RPMI7951 (cell line): ENCODE measurements at places on chromosomes 5 and 9. TPM values are rescaled to one million over a fixed set of nuclear protein-coding genes. Genes with fewer than 3 reads are reported as not detected.
A peak's percentile ranks its signal among the peaks of the same experiment; 100 is the strongest.

Gene GARNL3
- total RNA-seq, result 2.5 and 3.2 TPM in 2 replicates

Gene KCTD16
- total RNA-seq, result under 0.01 and 0.12 TPM in 2 replicates

Gene ADAM19
- total RNA-seq, result 15.6 and 24.2 TPM in 2 replicates

Gene SHC3
- total RNA-seq, result 1.7 and 2.1 TPM in 2 replicates

Gene FGD3
- not detected in 2 replicates for total RNA-seq

Gene EIF4E1B
- not detected in 2 replicates for total RNA-seq

Gene SH3GL2
- not detected in 2 replicates for total RNA-seq

Gene PTPRD
- total RNA-seq, result 0.49 and 0.84 TPM in 2 replicates

Gene SV2C
- total RNA-seq, result under 0.01 TPM in 1 of 2 replicates, not detected in the other

Gene GABRB2
- total RNA-seq, result not detected in 2 replicates

Gene DEPDC1B
- total RNA-seq, result 24.0 and 28.5 TPM in 2 replicates

Gene SNCAIP
- not detected in 2 replicates for total RNA-seq

- no peak for DNase-seq
Observed at GRCh38 chr5:601771-602465, 10.2 kb upstream of the CEP72 start.

- peak; percentile 62 for DNase-seq
Observed at GRCh38 chr5:96875791-96876291, 459 bp upstream of the ERAP2 start.

DNA sequence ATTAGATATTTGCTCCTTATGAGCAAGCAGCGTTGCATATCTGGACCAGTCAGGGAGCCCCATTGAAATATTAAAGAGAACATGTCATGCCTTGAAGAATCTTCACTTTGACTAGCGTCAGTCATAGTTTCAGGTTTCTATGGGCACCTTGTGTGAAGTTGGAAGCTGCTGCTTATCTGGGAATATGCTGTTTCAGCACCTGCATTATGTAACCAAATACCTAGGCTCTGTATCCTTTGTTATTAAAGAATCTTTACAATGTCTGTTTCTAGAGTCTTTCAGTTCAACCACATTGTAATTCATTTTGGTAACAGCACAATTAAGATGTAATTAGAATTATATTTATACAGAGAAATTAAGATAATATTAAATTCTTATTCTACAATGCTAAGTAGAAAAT lies 818.8 kb upstream of the TYRP1 start:
- no peak for DNase-seq

DNA sequence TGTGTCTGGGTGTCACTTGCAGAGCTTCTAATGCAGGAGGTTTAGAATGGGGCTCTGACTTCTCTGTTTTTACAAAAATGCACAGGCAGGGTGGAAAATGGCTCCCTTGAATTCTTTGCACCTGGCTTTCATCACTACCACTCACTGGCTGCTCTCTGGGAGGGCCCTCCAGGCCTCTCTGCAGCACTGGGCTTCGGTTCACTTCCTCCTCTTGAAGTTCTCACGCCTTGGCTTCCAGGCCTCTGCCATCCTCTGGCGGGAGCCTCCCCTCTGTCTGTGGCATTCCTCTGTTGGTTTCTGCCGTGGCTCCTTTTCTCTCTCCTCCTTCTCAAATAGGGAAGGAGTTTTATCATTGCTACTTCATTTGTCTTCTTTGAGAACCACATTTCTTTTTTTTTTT lies 2.8 kb upstream of the PRLR start:
- no peak for DNase-seq

GRCh38 chr9:15576350-15577050 lies 23.7 kb downstream of the CCDC171 start:
- DNase-seq, result no peak

- DNase-seq, result no peak
Observed at GRCh38 chr5:159971038-159971437, 37.9 kb upstream of the TTC1 start.

DNA sequence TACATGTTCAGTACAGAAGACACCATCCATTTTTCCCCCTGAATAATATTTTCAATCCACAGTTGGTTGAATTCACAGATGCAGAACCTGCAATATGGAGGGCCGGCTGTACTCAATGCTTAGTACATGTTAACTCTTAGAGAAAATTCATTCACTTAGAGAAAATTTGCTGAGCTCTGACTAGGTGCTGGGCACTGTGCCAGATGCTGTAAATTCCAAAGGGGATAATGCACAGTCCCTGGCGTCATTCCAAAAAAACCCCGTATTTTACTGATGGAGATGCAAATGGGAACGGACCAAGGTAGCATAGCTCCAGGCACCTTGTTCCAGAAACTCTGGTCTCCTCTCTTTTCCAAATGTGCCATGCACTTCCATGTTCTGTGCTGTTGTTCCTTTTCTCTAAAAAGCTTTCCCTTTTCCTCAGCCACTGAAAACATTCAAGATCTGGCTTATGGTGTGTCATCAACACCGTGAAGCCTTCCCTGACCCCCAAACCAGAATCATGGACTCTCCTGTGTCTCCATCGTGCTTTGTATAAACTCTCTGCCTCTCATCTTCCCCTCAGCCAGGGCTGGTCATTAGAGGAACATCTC lies 55.7 kb upstream of the COL15A1 start:
- DNase-seq, result peak; percentile 75

DNA sequence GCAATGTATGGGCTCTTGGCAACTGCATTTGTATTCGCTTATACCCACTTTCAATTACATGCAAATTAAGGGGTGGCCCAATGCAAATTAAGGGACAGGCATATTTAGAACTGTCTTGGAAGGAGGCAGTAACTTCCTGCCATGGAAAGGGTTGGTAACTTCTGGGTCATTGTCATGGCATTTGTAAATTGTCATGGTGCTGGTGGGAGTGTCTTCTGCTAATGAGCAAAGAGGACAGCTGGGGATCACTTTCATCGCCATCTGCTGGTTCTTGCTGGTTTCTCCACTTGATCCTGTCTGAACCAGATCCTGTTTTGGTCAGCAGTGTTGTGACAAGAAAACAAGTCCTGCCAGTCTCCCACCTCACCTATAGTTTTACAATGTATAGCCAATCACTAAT lies 23.3 kb upstream of the UGT3A2 start:
- peak; percentile 53 for DNase-seq

DNA sequence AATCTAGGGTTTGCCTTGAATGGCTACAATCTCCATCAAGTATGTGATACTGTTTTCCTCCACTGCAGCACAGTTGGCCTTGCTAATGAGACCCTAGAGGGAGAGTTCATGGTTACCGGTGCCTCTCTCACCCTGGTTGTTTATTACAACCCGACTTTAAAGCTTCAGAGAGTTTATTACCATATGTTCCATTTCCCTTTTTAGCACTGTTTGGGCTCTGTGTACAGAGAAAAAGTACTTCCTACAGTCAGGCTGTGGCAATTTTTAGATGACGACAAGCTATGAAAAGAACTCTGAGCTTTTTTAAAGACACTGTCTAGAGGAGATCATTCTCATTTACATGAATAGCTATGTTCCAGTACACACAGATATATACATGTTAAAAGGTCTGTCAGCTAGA lies 48.8 kb upstream of the PLCXD3 start:
- DNase-seq, result no peak

DNA sequence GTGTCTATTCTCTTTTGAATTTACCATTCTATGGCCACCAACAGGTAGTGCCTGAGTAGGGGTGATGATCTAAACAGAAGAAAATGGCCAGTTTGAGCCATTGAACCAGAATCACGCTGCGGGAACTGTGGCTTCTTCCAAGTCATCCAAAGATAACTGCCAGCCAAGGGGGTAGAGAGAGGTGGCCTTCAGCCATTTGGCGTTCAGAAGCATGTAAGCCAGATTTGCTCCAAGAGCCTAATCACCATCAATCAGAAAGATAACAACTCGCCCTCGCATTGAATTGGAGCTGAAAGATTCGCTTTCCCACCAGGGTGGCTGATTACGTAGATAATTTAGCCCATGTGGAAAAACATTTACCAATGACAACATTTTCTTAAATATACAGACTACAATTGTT lies 1302.7 kb upstream of the DMAC1 start:
- no peak for DNase-seq

DNA sequence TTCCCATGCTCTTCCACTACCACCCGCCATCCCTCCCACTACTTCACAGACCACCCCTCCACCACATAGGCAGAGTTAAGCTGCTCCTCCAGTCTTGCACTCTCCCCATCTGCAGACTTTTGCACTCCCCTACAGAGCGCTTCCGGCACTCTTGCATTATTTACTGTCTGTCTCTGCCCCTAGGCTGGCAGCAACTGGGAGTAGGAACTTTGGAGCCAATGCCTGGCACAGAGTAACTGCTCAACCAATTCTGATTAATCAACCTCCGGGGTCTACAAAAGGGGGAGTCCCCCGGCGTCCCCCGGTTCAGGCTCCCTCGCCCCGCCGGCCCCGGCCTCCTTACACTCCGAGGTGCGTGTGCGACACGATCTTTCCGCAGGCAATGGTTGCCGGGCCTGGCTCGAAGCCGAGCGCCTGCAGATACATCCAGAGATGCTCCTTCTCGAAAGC lies 498 bp downstream of the HAUS6 start:
- peak; percentile 42 for DNase-seq

DNA sequence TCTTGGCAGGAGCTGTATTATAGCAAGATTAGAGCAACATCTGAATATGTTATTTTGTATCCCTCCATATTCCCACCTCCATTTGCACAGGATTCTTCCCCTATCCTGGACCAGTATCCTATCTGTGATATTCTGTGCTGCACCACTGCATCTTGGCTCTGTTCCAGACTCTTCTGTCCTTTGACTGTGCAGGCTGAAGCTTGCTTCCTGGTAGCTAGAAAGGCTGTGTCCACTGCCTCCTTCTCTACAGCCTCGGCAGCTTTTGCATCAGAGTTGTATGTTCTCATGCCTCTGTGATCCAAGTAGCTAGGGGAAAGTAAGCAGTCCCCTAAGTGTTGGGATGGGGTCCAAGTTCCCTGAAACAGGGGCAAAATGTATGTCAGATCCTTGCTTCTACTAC lies 104.1 kb downstream of the GAS1 start:
- no peak for DNase-seq

DNA sequence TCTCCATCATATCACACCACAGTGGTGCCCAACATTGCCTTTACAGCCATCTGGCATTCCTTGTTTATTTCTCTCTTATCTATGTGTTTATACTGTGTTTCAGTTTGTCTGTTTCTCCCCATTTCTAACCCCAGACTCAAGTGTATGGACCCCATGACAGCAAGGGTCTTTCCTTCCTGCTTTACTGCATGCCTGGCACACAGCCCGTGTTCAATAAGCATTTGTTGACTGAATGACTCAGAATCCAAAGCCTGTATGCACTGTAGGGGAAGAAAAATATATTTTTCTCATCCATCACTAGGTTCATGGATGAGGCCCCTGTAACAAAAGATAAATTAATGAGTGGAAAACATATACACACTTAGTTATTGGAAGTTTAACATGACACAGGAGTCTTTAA lies 190.8 kb upstream of the SEMA6A start:
- no peak for DNase-seq

- no peak for DNase-seq
Observed at GRCh38 chr5:115621365-115621900, 4.4 kb downstream of the TMED7 start.

DNA sequence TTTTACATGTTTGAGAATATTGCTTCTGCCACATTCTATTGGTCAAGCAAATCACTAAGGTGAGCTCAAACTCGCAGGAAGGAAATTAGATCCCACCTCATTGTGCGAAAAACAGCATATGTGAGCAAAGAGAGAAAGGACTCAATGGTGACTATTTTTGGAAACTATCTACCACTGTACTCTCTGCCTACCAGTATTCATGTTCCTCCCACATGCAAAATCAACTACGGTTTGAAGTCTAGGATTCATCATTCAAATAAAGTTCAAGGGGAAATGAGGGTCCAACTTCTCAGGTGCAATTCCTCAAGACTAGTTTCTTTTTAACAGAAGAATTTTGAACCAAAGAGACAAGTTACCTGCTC lies 60.6 kb downstream of the FAM174A start:
- no peak for DNase-seq

- no peak for DNase-seq
Observed at GRCh38 chr9:70455993-70456704, 41.7 kb upstream of the KLF9 start.

GRCh38 chr5:94260096-94260495 lies 358.3 kb downstream of the KIAA0825 start:
- no peak for DNase-seq

GRCh38 chr5:174572591-174572990 lies 151.8 kb upstream of the MSX2 start:
- DNase-seq, result peak; percentile 71

DNA sequence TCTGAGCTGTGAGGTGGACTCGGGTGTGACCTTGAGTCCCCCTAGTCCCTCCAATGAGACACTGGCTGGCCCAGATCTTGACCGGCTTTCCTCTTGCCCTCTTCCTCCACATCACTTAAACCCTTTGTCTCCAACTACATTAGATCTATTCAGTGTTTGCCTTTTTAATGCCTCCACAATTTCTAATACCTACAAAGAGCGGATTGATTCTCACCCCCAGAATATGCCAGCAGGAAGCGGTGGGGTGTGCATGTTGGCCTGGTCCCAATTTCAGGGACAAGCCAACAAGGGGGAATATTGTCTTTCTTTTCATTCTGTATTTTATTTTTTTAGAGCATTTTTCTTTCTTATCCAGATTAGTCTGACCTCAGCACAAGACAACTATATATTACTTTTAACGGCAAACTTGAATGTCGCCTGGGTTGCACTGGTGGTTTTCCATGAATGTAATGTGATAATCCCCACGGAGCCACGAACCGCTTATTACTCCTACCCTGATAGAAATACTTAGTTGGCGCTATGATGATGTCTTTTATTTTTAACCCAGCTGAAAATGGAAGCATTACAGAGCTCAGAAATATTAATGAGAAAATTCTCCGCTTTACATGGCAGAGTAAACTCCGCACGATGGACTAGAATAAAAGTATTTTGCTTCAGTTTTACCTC lies 68.5 kb upstream of the MYO10 start:
- peak; percentile 40 for DNase-seq

- DNase-seq, result peak; percentile 96
Observed at GRCh38 chr9:107707915-107708441, 218.4 kb upstream of the KLF4 start.

DNA sequence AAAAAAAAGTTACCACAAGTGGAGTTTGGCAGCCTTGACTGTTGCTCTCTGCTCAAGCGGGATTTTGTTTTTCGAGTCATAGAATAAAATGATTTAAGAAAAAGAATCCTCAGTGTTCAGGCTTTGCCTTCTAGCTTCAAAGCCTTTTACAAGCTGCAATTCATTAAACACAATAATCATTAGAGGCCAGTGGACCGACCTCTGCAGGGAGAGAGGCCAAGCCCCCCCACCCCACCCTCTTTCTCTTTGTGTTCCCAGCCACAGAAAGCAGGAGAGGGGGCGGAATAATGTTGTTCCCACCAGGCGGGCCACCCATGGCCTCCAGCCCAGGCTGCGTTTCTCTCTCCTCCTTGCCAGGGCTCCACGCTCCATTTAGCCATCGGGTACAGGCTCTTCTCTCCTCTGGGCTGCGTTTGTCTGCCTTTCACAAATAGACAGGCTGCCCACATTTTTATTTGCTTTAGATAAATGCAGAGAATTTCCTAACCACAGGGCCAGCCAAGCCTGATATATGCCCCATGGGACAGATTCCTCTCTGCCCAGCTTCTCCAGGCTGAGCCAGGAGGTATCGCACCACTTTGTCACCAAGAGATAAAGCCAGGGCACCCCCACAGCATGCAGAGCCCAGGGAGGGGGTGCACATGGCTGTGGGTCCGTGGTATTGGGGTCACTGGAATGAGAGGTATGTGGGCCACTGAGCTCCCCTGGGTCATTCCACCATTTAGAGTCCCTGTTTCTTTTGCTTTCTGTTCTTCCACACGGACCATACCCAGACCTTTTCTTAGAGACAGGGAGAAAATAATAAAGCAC lies 318.8 kb downstream of the PIK3R1 start:
- DNase-seq, result peak; percentile 66
